KG1 (cell line): ENCODE measurements at places on chromosomes 7 and 10.

DNA sequence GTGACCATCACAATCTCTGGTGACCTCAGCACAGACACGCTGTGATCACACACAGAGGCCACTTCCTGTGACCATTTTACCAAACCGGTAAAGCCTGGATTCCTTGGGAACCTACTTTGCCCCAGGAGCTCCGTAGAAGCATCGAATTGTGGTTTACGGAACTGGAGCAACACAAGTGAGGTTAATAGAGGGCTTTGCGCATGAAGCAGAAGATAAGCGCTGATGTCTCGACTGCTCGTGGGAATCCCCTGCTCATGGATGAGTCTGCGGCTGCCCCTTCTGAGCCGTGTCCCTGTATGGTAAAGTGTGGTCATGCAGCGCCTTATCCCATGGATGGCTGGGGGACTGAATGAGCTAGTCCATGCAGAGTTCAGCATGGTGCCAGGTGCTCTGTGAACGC is 53.6 kb downstream of the VIPR2 start:
- no peak for DNase-seq

DNA sequence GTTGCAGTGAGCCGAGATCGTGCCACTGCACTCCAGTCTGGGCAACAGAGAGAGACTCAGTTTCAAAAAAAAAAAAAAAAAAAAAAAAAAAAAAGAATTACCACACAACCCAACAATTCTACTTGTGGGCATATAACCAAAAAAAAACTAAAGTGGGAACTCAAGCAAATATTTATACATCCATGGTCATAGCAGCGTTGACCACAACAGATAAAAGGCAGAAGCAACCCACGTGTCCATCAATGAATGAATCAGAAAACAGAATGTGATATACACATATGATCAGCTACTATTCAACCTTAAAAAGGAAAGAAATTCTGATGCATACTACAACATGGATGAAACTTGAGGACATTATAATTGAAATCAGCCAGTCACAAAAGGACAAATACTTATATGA is 179.3 kb upstream of the NEBL start:
- no peak for DNase-seq

- DNase-seq = no peak
Measured at GRCh38 chr7:40303996-40304395, 169.2 kb downstream of the SUGCT start.

DNA sequence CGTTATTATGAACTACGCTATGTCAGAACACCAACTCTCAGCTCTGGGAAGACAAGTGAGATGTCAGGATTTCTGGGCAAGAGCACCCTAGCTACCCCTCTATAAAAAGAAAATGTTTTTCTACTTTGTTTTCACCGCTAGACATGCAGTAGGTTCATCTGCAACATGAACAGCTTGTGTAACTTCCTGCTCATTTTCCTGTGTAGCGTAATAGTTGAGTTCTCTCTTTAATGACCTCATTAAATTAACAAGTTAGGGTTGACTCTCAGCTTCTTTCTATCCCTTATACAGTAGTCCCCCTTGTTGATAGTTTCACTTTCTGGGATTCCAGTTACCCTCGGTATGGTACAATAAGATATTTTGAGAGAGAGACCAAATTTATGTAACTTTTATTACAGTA is 329.4 kb upstream of the ZNF32 start:
- no peak for DNase-seq

- no peak for DNase-seq
Measured at GRCh38 chr7:108492742-108493141, 33.2 kb downstream of the PNPLA8 start.

DNA sequence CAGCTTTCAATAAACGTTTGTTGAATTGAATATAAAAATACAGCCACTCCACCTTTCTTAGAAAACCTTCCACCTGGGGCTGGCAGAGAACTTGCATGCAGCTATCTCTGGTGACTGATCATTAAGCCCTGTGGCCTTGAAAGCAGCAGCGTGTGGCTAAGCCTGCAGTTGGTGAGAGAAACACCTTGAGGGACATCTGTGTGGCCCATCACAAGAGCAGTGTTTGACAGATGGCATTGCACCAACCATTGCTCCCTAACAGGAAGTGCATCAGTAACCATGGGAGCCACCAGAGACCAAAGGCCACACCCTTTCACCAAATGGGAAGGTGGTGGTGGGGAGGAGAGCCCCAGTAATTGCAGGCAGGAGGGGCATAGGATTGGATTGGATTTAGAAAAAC is 22.4 kb downstream of the RHOBTB1 start:
- DNase-seq = no peak

DNA sequence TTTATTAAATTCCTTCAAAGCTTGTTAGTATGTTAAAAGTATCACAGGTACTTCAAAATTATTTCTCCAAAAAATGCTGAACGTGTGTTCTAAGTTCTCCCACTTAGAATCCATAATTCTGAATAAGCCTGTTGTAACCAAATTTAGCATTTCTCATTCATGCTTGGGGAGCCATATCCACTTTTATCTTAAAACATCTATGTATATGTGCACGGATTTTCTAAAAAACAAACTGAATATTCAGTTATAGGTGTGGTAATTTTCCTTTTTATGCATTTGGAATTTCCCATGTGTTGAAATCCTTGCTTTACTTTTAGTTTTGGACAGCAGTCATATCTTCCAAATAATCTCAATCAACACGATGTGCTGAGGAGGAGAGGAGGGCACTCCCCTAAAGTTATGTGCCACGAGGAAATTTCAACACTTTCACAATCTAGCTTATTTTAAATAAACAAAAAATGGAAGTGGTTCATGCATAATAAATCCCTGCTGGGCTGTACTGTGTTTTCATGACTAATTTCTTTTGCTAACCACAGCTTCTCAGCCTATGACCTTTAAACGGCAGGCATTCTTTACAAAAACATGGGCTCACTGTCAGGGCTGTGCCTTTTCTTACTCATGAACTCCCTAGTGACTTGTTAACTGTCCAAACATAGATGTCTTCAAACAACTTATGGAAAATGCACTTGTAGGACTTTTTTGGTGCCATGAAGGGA is 380.3 kb upstream of the SEMA3C start:
- no peak for DNase-seq

- no peak for DNase-seq
Measured at GRCh38 chr10:4057021-4057420, 272.0 kb upstream of the KLF6 start.

DNA sequence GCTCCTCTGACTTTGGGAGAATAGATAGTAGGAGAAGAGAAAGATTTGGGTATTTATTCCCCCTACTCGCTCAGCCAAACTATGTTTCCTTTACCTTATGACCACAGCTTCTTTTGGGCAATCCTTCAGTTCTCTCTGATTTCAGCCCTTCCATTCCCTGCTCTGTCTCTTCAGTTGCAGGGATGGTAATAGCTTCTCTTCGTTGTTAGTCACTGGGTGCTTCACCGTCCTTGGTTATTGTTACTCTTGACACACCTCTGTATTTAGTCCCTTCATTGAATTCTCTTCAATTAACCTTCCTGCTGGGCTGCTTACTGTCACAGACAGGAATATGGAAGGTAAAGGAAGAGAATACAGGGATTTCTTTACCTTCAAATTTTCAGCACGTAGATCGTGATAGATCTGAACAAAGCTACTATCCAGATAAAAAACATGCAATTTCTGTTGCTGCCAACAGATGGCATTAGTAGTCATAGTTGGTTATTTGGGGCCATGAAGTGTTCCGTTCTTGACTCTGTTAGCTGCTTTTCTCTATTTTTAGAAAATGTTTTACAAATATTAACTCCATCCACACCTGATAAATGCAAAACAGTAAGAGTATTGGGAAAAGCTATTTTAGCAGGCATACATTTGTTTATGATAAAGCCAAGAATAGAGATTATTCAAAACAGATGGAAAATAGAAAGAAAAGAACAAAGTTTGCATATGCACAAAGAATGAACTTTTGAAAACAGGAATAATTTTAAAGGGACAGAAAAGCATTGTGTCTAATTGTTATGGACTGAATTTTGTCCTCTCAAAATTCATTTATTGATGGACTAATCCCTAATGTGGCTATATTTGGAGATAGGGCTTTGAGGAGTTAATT is 14.0 kb upstream of the PTTG1IP2 start:
- peak; percentile 24 for DNase-seq

DNA sequence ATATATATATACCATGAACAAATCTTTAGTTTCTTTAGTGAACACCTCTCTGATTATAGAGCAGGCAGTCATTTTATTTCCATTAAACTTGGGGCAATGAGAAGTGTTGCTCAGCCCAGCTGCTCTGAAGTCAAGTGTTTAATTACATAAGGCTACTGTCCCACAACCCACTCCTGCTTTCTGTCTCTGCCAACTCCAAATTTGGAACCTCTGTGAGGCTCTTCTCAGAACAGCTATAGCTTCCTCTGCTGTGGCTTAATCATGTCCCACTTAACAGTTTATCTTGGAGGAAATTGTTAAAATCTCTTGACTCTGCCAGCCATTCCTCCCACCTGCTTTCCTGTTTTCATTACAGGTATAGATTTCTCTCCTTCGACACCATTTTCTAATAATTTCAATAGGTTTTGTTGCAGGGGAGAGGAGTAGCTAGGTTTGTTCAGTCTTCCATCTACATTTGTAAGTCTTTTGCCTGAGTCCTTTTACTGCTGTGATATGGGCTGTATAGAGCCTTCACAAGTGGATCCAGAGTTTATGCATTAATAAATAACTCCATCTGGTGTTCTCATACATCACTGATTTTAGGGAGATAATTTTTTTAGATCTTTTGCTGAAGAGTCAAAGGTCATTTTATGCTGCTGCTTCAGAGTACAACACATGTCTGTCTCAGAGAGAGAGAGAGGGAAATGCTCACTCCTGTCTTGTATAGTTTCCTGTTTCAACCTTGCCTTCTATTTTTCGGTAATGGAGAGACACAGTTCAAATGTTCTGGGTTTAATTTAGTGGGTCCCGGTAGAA is 170.4 kb downstream of the WNT2 start:
- DNase-seq = no peak

- no peak for DNase-seq
Measured at GRCh38 chr10:95755511-95756004, 405 bp upstream of the ENTPD1 start.

DNA sequence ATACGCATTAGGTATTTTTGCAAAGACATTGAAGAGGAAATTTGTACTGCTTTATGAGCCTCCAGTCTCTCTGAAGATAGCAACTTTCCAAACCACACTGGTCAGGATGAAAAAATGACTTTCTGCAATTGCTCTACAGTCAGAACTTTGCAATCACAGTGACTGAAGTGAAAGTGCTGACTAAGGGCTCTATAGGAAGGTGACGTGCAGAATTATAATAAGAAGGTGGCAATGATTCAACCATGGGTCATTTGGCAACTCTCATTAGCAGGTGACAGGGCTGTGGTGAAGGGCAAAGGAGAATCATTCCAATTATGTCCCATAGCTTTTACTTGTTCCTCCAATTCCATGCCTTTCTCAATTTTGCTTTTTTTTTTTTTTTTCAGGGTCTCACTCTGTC is 311.0 kb downstream of the ANKRD30A start:
- DNase-seq = no peak

- no peak for DNase-seq
Measured at GRCh38 chr7:96679886-96680285, 29.8 kb downstream of the SEM1 start.

GRCh38 chr7:44330331-44330730 is 4.9 kb upstream of the CAMK2B start:
- no peak for DNase-seq

GRCh38 chr10:5833814-5834213 is 20.6 kb upstream of the GDI2 start:
- DNase-seq = no peak

- DNase-seq = no peak
Measured at GRCh38 chr10:122132882-122133565, 138.1 kb upstream of the BTBD16 start.

- DNase-seq = no peak
Measured at GRCh38 chr10:104875561-104875960, 234.5 kb downstream of the SORCS3 start.
